ENCODE measurements at places on chromosomes 7 and 10. TPM values are rescaled to one million over a fixed set of nuclear protein-coding genes. Genes with fewer than 3 reads are reported as not detected.

MET gene
- 102 TPM for total RNA-seq

HTR5A gene
- not detected for total RNA-seq

KCNMA1 gene
- total RNA-seq = 76.7 TPM

MDH2 gene
- total RNA-seq = 418 TPM

ADGRA1 gene
- 0.09 TPM for total RNA-seq

HECW1 gene
- total RNA-seq = 12.7 TPM
